ENCODE measurements at places on chromosomes 6 and 20. TPM values are rescaled to one million over a fixed set of nuclear protein-coding genes. Genes with fewer than 3 reads are reported as not detected.

- DNase-seq: no peak
These were observed 19.3 kb upstream of the RAMACL start for GRCh38 chr6:166605752-166606151.

- DNase-seq: peak; percentile 45
These were observed 68.3 kb downstream of the ANKS1A start for GRCh38 chr6:34957231-34957783.

GRCh38 chr6:39152262-39152661 is 37.3 kb upstream of the SAYSD1 start:
- DNase-seq: no peak

- no peak for DNase-seq
These were observed 22.4 kb downstream of the ZNF318 start for GRCh38 chr6:43347021-43347420.

GRCh38 chr6:121771937-121772720 is 336.7 kb downstream of the GJA1 start:
- no peak for DNase-seq

GRCh38 chr6:155444952-155445903 is 10.4 kb downstream of the NOX3 start:
- DNase-seq: no peak

GRCh38 chr20:58438970-58439808 is 50.2 kb downstream of the VAPB start:
- no peak for DNase-seq

The OPRL1 gene
- total RNA-seq: 4.7 TPM

The THBD gene
- total RNA-seq: 2.7 TPM

The TENT5A gene
- total RNA-seq: 54.0 TPM

The GLP1R gene
- not detected for total RNA-seq

The DHX16 gene
- total RNA-seq: 67.0 TPM

The DLK2 gene
- total RNA-seq: not detected

The PSORS1C1 gene
- 5.7 TPM for total RNA-seq

Measured in stomach (tissue), 19 donors.